ENCODE measurements at places on chromosomes 4 and X.

GRCh38 chr4:126812076-126812475 is 820.7 kb upstream of the INTU start:
- no peak for DNase-seq

- DNase-seq = no peak
Measured at GRCh38 chr4:99447513-99447912, 12.4 kb upstream of the ADH7 start.

GRCh38 chr4:98639523-98639922 is 18.9 kb downstream of the TSPAN5 start:
- DNase-seq = no peak

- DNase-seq = no peak
Measured at GRCh38 chrX:31371956-31372355, 300.1 kb upstream of the FTHL17 start.

DNA sequence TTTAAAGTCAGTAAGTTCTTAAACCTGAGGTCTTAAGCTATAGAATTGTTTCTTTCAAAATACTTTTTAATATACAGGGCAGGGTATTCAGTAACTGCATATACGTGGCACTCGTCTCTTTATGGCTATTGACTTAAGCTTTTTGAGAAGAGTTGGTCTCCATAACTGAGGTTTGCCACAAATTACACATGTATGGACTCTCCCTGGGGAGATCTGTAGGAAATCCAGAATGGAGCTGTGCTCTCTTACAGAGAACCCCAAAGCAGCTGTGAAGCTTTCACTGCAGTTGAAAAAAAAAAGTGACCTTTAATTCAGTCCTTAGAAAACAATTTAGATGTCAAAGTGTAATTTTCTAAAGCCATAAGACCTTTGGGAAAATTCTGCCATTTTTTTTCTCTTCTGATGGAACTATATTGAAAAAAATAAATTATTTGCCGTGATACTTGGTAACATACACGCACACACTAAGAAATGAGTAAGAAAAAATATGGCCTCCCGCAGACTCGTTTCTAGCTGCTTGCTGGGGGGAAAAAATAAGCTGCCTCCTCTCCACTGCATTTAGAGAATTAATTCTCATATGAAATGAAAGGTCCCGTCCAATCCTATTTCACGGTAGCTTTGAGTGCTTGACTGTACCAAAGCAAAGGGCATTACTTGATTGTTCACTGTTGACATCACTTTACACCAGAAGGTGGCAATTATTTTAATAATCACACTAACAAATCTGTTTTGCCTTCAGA is 159.4 kb upstream of the TENM3 start:
- no peak for DNase-seq

GRCh38 chr4:27873596-27873995 is 1013.0 kb downstream of the STIM2 start:
- DNase-seq = no peak

DNA sequence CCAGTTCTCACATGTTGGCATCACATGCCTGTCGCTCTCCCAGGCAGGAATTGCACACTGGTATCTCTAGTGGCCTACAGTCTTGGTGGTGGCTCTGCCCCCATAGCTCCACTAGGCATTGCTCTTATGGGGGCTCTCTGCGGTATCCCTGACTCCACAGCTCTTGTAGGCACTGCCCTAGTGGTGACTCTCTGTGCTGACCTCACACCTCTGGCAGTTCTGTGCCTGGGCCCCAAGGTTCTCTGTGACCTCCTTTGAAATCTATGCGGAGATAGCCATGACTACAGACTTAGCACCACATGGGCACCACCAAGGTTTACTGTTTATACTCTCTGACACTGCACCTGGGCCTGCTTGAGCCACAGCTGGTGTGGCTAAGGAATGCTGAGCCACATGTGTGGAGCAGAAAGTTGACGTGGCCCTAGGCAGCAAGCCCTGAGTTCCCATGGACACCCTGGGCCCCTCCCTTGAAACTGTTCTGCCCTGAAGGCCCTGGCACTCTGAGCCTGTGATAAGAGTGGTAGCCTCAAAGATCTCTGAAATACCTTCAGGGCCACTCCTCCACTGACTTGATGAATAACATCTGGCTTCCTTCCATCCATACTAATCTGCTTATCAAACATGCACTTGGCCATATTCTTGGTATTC is 8.0 kb downstream of the SLC9B1 start:
- DNase-seq = no peak

DNA sequence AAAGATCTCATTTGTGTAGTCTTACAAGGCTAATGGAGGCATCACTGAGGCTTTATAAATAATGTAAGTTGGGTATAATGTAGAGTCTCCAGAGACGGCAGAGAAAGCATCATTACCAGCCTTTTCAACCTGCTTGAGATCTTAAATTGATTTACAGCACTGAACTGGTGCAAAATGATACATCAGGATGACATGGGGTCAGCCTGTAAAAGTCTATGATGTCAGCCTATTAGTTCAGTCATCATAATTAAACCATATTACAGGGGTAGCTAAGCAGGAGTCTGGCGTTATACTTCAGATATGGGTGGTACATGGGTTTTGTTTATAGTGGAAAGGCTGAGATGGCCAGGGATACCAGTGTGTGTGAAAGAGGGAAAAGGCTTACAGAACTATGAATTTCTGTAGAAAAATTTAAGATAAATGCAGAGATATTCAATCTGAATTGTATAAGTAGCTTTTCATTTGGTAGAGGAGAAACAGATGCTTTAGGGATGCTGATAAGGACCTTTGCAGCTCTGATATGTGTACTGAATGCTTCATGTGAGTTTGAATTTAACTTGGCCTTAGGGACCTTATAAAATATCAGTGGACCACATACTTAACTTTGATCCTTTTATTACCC is 2.7 kb downstream of the SMAD1 start:
- DNase-seq = no peak

DNA sequence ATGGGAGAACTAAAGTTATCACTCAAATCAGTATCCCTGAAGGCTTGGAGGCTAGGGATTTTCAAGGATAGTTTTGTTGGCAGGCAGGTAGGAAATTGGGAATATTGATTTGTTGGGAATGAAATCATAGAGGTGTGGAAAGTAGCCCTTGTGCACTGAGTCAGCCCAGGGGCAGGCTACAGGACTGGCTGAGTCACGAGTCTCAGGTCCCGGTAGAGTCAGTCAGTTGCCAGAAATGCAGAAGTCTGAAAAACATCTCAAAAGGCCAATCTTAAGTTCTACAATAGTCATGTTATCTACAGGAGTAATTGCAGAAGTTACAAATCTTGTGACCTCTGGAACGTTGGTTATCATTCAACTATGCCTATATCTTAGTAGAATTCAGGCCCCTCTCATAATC is 153.1 kb downstream of the GC start:
- no peak for DNase-seq

DNA sequence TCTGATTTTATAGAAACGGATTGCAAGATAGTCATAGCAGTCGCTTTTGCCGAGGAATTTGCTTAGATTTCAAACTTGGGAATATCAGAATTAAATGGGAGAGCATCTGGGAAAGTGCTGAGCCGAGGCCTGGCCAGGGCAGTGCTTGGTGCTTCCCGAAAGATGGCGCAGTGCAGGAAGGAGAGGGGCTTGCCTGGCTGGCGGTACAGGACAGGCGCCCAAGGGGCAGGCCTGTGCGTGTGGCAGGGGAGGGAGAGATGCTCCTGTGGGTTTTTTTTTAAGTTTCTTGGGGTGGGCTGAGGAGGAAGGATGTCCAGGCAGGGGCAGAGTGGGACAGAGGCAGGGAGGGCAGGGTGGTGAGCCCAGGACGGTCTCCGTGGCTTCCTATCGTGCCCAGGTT is 241.1 kb downstream of the AFAP1 start:
- DNase-seq = no peak

- no peak for DNase-seq
Measured at GRCh38 chr4:72744103-72744725, 175.2 kb upstream of the ADAMTS3 start.

DNA sequence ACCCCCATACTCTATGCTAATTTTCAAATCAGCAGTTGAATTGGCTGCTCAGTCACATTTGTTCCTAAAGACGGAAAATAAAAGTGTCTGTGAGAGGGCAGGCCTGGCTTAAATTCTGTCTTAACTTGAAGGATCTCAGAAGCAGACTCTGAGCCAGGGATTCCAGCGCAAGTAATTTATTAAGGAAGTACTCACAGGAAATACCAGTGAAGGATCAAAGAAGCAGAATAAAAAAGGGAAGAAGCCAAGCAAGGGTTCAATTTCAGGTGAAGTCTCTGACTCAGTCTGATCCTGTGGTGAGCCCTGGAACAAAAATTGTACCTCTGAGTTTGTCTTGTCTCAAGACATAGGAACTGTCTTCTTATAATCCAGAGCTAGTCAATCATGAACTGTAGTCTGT is 52.2 kb downstream of the IL1RAPL1 start:
- DNase-seq = no peak

- no peak for DNase-seq
Measured at GRCh38 chr4:74920704-74921103, 12.2 kb upstream of the PARM1 start.

DNA sequence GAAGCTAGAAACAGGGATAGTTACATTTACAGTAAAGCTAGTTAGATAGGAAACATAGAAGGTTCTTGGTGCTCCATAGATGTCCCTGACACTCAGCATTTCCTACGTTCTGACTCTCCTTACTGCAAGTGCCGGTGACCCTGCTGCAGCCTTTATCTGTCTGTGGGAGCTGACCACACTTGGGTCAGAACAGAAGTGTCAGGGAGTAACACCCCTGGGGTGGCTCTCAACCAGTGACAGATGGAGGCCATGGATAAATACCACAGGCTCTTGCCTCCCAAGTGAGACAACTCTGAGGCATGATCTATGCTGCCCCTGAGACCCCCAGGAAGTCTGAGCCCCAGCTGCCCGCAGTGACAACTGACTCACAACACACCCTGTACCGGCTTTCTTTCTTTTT is 69.8 kb downstream of the ANXA3 start:
- DNase-seq = no peak

- DNase-seq = no peak
Measured at GRCh38 chrX:150514462-150514861, 54.0 kb upstream of the MTM1 start.

GRCh38 chr4:138804711-138805110 is 210.9 kb upstream of the NOCT start:
- DNase-seq = no peak

GRCh38 chr4:180059216-180059881 is 2183.9 kb upstream of the TENM3 start:
- DNase-seq = no peak

GRCh38 chr4:88818631-88819470 is 121.2 kb upstream of the NAP1L5 start:
- DNase-seq = no peak

GRCh38 chr4:59650861-59651260 is 1549.3 kb upstream of the ADGRL3 start:
- no peak for DNase-seq

- no peak for DNase-seq
Measured at GRCh38 chr4:119930546-119930945, 136.1 kb downstream of the MAD2L1 start.

- DNase-seq = no peak
Measured at GRCh38 chrX:103782640-103783039, 6.0 kb downstream of the PLP1 start.

DNA sequence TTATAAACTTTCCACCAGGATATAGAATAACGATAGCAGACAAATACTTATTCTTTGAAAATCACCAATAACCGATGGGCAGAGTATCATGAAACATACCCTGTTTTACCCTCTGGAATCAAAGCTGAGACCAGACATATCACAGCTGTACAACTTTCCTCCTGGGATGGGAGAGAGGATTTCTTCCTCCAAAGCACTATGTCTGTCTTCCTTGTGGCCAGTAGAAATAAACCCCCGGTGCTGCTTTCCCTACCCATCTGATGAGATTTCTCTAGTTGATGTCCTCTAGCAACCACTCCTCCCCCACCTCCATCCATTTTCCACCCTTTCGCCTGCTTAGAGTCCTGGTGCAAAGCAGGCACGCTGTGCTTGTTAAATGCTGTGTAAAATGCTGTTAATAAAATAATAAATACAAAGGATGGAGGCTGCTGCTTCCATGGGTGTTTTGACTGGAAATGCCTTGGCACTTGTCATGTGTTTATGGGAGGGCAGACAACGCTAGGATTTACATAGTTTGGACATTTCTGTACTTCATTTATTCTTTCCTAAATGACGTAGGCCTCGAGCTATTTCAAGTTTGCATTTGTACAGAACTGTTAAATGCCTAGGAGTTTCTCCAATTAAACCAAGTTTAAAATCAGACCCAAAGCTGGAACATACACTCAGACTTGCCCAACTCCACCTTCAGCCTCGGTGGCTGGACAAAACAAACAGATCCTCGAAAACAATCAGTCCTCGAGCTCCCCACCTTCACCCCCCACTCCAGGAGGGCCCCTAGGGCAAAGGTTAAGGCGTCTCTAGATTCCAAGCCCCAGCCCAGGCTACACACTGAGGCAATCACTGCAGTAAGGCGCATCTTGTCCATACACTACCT is 10.1 kb downstream of the BCOR start:
- no peak for DNase-seq

GRCh38 chr4:56757821-56758411 is 63.6 kb downstream of the SPINK2 start:
- DNase-seq = peak; percentile 17

DNA sequence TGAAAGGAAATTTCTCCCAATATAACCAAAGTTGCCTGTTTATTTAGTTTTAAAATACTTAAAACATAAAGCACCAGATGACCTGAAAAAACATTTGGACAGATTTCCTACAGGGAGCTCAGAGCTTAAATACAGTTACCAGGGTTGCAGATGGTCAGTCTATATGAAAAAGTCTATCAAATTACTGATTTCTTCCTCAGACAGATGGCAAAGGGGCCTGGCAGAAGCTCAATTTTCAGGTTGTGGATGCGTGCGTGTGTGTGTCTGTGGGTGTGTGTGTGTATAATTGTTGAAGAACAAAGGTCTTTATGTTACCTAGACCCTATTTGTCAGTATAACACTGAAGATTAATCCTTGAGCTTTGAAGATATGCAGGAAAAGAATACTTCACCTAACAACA is 169.4 kb downstream of the MAD2L1 start:
- DNase-seq = no peak

DNA sequence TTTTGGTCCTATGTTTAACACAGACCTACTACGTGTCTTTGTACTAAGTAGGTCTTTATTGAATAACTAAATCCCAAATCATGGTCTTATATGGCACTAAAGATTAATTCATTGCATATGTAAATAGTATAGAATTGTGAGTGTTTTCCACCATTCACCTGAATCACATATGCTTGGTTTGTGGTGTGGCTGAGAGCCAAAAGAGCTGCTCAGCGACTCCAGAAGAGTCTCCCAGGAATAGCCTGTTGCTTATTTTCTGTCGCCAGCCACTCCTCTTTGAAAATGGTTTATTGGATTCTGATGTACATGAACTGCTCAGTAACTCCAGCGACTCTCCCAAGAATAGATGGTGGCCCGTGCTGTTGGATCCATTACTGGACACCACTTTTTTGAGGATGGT is 184.5 kb downstream of the CLCN4 start:
- no peak for DNase-seq

DNA sequence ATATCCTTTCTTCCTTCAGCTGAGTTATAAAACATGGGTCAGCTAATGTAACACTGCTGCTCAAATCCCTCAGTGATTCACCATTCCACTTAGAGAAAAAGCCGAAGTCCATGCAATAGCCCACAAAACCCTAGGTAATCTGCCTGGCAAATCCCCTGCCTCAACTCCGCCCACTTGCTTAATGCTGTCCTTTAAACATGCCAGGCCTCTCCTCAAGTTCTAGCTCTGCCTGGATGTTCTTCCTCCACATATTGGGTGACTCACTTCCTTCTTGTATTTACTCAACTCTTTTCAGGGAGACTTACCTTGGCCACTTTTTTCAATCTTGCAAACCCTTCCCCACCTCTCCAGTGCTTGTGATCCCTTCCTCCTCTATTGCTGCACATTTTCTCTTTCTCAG is 89.8 kb downstream of the EMCN start:
- no peak for DNase-seq
